Foreskin fibroblast (primary cell): ENCODE measurements at places on chromosomes 16 and 17.

GRCh38 chr16:69859105-69859989 lies 91.8 kb upstream of the CLEC18A start:
- DNase-seq = peak; percentile 10

DNA sequence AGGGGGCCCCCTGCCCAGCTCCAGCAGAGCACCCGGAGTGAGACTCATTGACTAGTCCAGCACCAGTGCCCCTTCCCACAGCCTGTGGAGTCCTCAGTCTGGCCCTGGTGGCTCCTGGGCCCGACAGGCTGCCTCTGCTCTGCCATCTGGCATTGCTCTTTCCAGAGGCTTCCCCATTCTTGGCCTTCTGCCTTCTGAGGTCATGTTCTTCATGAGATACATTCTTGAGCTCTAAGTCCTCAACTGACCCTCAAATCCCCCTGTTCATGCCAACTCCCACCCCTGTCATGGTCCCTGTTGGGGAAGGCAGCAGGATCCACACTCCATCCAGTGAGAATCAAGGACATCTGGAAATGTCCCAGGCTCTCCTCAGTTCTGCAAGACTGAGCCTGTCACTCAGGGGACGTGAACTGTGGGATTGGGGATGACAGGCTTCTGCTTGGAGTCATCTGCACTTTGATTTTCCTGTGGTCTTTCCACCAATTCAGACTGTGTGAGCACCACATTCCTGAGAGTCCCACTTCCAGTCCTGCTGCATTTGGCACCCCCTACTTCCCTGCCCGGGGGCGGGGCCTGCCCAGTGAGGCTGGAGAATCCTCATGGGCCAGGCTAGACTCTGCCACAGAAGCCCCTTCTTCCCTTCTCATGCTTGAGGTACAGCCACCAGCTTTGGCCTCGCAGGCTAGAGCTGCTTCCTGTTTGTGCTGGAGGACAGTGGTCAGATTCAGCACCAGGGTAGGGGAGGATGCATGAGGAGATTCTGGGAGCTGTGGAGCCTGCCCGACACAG lies 2.7 kb downstream of the TRPV2 start:
- DNase-seq = peak; percentile 75

GRCh38 chr16:27107185-27107592 lies 40.5 kb downstream of the C16orf82 start:
- no peak for DNase-seq

- no peak for DNase-seq
These were observed 9.5 kb downstream of the DOK4 start for GRCh38 chr16:57476546-57477410.

GRCh38 chr17:58337210-58337599 lies 8.6 kb upstream of the TSPOAP1 start:
- DNase-seq = no peak

DNA sequence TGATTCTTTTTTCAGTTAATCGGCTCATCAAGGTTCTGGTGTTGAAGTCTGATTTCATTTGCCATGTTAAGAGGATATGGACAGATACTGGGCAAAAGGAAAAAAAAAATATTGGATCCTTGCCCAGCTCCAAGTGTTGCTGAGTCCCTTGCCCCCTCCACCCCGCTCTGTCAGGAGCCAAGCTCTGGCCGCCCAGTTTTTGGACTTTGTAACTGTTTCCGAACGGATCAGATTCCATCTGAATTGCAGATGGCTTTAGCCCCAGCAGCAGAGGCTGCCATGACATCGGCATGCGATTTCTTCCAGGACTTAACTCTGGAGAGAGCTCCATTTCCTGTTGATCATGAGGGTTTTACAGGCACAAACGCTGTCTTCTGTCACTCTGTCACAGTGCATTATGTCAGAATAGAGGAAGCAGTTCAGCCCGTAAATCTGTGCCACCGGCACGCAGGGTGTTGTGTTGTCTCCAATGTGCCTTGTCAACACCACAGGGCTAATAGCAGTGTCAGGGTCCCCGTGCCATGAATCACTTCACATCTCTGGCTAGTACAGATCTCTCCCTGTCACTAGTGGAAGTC lies 615.6 kb downstream of the MAF start:
- DNase-seq = no peak

DNA sequence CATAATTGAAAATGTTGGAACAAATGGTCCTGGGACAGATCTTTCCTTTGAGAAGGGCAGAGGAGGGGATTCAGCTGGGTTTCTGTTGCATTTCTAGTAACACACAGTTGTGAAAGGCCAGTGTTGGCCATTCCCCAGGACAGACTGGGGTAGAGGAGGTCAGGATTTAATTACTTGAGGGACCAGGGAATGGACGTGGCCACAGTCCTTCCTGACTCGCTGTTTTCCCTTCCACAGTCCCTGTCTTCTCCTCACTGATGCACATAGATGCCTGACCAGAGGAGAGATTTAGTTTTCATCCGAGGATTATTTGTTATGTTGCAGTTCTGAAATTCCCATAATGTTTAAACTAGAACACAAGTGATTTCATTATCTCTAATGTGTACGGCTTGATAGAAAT lies 25.2 kb upstream of the HEATR6 start:
- DNase-seq = peak; percentile 7

GRCh38 chr16:78324649-78325285 lies 225.3 kb downstream of the WWOX start:
- DNase-seq = no peak

DNA sequence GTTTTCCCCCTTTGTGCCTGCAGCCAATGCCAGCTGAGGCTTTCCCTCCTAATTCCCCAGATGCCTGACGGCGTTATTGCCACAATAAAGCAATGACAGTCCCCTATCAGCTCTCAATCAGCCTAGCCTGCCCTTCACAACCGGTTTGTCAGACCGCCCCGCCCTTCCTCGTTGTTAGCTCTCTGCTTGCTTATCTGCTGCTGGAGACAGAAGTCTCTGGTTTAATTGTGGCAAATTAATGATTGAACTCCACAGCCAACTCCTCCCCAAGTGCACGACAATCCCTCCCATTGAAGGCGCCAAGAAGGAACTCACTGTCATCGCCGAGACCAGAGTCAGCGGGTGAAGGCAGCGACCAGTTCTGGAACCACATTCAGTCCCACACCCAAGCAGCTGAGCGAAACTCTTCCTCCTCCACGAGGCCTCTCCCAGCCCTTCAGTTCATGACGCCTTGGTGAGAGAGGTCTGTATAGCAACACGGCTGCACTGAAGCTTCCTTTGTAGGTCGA lies 474.4 kb downstream of the SLC39A11 start:
- DNase-seq = no peak

GRCh38 chr17:16435925-16436886 lies 20.8 kb downstream of the TRPV2 start:
- DNase-seq = no peak

DNA sequence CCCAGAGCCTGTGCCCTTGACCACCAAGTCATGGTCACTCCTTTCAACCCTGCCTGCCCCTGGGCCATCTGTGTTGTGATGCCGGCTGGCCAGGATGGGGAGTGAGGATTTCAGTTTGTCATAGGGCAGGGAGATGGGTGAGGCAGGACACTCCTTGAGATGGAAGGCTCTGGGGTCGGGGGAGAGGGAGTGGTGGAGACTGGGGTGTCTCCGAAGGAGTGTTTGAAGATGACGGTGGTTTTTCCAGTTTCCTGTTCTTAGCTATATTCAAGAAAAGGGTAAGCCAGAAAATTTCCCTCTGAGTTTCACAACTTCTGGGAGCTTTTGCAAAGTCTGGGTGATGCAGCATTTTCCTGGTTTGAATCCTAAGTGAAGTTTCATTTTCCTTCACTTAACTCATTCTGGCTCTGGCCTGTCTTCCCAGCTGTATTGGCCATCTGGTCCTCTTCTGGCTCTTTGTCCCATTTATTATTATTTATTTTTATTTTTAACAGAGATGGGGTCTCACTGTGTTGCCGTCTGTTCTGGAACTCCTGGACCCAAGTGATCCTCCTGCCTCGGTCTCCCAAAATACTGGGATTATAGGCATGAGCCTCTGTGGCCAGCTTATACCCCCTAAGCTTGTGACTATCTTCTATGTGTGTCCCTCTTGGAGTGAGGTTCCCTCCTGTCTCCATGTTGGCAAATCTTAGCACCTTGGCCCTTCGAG lies 27.7 kb downstream of the ABCC1 start:
- DNase-seq = peak; percentile 65

DNA sequence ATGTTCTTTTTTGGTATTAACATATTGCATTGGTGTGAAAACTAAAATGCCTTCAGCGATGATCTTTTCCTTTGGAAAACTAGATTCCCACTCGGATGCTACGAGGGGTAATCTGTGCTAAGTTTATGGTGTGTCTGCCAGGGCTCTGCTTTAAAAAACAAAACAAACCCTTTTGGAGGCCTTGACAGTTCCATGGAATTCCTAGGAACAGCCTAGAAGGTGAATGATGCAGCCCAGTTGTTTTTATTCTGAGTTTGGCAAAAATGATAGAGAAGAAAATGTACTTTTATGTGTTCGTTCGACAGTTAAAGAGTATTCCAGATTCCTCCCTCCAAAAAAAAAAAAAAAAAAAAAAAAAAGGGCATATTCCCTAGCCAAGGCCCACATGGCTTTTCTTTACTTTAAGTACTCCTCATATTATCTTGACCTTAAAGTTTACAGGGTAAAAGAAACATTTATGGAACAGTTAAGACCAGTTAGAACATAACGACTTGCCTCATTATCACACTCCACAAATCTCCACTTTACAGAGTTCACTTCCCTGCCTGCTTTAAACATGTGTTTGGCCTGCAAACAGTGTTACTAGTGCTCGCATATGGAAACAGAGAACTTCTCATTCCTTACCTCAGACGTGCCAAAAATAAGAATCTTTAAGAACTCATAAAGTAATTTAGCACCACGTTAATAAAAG lies 159.1 kb downstream of the WWOX start:
- DNase-seq = no peak

- peak; percentile 73 for DNase-seq
These were observed 2.5 kb upstream of the CCL2 start for GRCh38 chr17:34252444-34253138.

GRCh38 chr17:3935825-3936355 lies 19.6 kb upstream of the P2RX1 start:
- peak; percentile 69 for DNase-seq

- DNase-seq = peak; percentile 45
These were observed 7.5 kb downstream of the EPOP start for GRCh38 chr17:38667099-38667786.

- DNase-seq = no peak
These were observed 7.9 kb upstream of the THAP11 start for GRCh38 chr16:67834242-67834614.

DNA sequence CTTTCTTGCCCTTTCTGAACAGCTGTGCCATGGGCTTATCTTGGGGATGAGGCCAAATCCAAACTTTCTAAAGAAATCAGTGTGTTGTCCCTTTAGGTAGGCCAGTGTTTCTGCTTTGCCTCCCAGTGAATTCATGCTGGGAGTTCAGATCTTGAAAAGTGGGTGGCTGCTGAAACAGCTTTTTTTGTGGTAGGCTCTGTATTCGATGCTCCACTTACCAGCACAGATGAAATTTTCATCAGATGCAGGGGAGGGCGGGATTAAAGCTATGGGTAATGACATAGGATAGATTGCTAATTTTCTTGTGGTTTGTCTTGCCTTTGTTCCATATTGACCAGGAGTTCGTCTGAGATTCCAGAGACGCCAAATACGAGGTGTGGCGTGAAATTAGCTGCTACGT lies 2.8 kb downstream of the SOCS7 start:
- no peak for DNase-seq

DNA sequence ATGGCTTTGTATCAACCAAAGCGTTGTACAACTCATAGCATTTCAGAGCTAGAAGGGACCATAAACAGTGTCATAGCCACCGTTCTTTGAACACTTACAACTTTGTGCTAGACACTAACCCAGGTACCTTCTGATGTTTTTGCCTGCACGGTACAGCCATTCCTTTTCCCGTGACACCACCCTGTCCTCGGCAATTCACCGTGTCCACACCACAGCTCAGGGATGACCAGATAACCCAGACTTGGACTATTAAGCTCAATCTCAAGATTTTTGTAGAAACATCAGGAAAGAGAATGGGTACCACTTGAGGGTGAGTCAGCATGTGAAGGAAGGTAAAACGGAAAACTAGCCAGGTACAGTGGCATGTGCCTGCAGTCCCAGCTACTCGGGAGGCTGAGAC lies 9.8 kb upstream of the CBFB start:
- no peak for DNase-seq

DNA sequence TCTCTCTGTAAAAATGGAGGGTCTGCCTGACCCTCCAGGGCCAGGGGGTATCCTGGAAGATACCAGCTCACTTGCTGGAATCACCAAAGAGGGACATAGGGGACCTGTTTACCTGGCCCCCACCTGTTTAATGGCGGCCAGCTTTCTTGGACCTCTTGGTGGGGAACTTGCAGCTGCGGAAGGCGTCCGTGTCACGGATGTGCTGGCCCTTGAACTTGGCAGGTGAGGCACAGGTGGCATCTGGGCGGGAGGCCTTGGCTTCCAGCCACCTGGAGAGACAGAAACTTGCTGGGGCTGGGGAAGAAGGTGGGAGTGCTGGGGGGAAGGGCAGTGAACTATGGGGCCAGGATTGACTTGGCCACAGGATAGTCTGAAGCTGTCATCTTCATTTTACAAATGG lies 3.5 kb downstream of the CHAD start:
- DNase-seq = no peak

GRCh38 chr17:80807882-80808281 lies 183.8 kb upstream of the CHMP6 start:
- DNase-seq = no peak

- no peak for DNase-seq
These were observed 10.9 kb downstream of the HDAC5 start for GRCh38 chr17:44112284-44113280.

GRCh38 chr17:45755050-45755449 lies 29.1 kb upstream of the CRHR1 start:
- DNase-seq = no peak
